Cerebellar nuclear complex (tissue), 1 donor: ENCODE measurements at places on chromosomes 12 and 14.

GRCh38 chr12:2679068-2679815 lies 115.5 kb upstream of the FKBP4 start:
- no peak for DNase-seq

DNA sequence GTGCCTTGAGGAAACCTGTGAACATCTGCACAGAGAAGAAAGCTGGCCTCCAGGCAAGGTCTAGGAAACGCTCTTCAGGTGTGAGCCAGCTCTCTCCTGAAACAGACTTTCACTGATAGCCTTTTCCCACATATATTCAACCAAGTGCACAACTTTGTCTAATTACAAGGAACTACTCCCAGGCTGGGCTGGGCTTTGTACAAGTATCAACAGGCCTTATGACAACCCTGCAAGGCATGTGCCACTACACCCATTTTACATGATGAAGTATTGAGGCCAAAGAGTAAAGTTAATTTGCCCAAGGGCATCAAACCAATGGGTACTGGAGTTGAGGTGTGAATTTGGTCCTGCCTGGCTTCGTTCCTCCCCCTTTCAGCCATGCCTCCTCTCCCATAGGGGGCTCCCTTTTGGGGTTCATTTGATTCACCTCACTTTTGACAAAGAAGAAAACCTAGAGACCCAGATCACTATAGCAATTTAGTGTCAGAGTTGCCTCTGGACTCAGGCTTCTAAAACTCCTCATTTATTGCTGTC lies 2.1 kb downstream of the CSRP2 start:
- DNase-seq, result no peak

- no peak for DNase-seq
Measured at GRCh38 chr14:66842911-66843512, 335.1 kb downstream of the GPHN start.

DNA sequence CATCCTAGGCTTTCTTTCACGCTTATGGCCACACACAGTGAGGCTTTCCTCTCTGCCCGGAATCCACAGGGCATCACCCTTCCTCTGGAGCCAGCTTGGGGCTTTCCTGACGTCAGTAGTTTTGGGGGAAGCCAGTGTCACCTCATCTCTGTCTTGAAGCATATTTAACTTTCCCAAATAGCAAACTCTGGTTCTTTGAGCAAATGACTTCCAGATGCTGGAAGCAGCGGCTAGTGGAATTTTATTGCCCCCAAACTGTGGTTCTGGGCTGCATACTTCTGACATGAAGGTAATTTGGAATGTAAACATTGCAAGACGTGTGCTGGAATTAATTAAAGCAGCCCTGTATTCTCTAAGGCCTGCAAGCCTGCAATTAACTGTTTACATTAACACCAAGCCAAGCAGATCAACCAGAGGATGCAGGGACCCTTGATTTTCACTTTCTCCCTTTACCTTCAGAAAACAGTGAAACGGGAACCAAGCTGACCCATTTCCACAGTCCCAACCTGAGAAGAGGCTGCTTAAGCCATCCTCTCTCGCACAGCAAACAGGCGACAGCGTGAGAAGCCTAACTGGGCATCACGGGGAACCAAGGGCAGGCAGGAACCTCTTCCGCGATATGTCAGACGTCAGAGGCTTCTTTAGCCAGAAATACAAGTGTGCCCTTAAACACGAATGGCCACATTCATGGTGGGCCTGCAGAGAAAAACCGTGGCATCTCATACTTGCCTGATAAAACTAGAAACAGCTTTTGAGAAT lies 258.4 kb downstream of the CACNA1C start:
- DNase-seq, result no peak

GRCh38 chr12:44847403-44847802 lies 28.7 kb downstream of the NELL2 start:
- DNase-seq, result no peak

DNA sequence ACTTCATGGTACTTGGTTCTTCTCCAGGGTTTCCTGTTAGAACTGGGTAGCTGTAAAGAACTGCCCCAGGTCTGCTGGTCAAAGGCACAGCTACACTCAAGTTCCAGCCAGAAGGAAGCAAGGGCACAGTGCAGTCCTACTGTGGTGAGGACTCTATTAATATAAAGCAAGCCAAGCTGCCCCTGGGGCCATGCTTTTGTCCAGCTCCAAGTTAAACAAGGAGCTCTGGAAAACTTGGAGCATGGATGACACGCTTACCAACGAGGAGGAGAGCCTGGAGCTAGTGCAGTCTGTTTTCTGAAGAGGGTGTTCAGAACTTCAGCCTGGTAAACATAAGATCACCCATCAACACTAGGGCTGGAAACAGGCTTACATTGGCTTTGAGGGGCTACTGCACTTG lies 4.0 kb downstream of the FZD10 start:
- no peak for DNase-seq

GRCh38 chr12:89238593-89238992 lies 113.7 kb downstream of the DUSP6 start:
- no peak for DNase-seq

- no peak for DNase-seq
Measured at GRCh38 chr14:77260631-77261030, 10.4 kb downstream of the NGB start.

GRCh38 chr14:104200106-104200505 lies 61.7 kb downstream of the KIF26A start:
- no peak for DNase-seq

GRCh38 chr12:124705545-124706138 lies 138.2 kb upstream of the NCOR2 start:
- no peak for DNase-seq

DNA sequence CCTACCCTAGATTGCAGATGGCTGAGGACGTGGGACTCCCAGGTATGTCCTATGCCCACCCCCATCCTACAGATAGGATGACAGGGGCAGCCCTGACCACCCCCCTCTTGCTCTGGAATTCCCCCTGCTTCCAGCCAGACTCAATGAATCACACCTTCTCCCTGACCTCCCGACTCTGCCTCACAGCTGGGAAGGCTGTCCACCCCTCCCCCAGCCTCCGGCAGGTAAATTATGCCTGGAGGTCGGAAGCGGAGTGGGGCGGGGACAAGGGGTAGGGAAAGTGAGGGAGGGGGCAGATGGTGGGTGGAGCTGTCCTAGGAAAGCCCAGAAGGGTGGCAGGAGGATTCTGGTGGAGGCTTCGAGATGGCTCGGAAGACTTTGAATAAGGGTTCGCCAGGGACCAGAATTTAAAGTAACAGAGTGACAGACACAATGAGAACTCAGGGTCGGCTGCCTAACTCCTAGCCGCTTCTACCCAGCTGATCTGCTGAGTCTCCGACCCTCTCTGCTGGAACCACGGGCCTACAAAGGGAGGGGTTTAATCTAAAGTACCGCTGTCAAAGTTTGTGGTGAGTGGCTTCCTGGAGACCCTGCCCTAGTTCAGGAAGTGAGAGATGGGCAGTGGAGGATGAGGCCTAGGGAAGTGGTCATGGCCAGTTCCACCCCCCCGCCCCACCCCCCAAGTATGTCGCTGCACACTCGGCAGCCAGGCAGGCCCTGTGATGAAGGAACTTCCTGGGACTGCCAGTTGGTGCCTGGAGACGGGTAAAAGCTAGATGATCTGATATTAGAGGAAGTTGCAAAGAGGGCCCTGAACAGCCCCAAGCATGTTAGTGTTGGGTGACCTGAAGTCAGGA lies 4.2 kb downstream of the PLEKHG3 start:
- no peak for DNase-seq

- no peak for DNase-seq
Measured at GRCh38 chr14:101017209-101017608, 113.7 kb upstream of the RTL1 start.

GRCh38 chr12:51827925-51828818 lies 20.3 kb downstream of the FIGNL2 start:
- DNase-seq, result no peak

GRCh38 chr14:75648066-75648838 lies 12.4 kb downstream of the ERG28 start:
- DNase-seq, result no peak

DNA sequence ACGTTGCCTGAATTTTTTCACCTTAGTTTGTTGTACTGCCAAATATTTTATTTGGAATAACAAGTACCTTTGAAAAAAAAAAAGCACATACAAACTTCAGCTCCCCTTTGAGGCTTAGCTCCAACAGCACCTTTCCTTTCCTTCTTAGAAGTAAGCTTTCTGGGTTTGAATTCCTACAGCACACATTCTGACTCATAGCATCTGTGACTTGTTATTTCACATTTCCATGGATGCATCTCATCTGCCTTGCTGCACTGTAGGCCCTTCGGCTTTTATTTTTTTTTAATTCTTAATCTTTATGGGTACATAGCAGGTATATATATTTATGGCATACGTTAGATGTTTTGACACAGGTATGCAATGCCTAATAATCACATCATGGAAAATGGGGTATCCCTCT lies 7.2 kb downstream of the LGALS3 start:
- no peak for DNase-seq

DNA sequence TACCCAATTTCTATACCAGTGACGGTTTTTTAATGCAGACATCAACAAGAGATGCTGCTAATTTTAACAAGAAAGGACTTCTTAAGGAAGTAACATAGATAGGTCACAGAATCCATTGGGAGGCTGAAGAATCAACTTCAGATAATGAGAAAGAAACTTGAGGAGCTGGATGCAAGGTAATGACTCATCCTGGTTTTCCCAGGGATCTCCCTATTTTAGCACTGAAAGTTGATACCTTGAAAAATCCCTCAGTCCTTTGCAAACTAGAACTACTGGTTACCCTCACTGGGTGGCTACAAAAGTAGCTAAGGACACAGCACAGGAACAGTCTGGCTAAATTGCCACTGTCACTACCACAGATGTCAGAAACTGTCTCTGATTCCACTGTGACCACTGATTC lies 561.9 kb downstream of the FLRT2 start:
- DNase-seq, result no peak

- no peak for DNase-seq
Measured at GRCh38 chr12:14454098-14454907, 88.8 kb downstream of the ATF7IP start.

GRCh38 chr12:4272424-4273272 lies 914 bp upstream of the CCND2 start:
- no peak for DNase-seq
